ENCODE measurements at places on chromosomes 4 and X.

DNA sequence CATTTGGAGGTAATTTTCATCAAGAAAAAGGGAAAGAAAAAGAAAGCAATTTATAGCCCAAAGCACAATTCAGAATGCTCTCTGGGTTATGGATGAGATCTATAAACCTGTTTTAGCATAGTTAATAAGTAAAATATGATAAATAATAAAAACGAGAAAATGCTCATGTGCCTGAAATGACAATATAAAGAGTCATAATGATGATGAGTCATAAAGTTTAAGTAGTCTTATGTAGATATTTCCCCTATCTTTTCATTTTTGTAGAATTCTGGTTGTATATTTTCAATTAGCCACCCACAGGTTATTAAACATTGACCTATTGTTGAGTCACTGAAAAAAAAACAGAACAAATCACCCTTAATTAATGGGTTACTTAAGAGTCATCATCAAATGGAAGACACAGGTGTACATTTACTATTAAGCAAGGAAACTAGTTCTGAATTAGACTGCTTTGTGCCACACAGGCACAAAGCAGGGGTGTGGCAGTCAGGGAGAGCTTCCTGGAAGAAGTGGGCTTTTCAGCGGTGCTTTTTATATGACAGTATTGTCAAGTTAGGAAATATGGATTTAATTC lies 29.3 kb downstream of the BEND4 start:
- DNase-seq, result no peak

DNA sequence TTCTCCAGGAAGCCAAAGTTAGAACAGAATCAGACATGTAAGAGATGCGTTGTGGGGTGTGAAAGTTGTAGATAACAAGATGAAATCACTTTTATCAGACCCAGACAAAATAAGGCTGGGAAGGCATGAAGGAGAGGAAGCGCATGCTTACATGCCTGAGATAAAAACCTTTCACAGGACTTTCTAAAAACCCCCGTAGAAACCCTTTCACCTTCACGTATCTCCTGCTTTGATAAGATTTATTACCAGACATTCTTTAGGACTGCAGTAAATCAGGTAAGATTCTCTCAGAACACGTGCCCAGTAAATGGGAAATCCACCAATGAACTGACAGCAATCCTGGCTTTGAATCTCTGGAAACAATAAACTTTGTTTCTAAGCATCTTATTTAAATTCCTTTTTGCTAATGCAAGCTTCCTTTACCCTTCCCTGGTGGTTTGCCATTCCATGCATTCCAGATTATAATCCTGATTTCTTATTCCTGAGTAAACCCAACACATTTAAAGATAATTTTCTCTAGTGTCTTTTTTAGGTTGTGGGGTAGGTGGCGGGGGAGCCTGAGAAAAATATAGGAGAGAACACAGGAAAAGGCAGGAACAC lies 254.6 kb upstream of the LDB2 start:
- DNase-seq, result no peak

DNA sequence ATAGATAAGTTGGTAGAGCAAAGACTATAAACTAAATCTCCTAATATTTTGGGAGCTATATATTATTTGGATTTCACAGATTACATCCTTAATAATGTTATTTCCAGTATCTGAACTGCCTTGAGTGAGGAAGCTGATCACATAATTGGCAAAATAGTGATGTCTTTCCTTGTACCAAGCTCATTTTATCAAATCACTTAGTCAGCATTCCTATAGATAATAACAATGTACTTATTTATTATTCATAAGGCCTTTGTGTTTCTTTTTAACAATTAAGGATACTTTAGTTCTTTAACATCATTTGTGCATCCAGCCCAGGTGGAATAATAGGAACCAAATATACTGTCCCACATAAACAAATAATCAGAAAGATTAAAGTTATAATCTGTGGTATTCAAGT lies 1093.6 kb downstream of the PCDH18 start:
- DNase-seq, result no peak

- no peak for DNase-seq
Measured at GRCh38 chr4:154029171-154029570, 240.3 kb upstream of the SFRP2 start.

DNA sequence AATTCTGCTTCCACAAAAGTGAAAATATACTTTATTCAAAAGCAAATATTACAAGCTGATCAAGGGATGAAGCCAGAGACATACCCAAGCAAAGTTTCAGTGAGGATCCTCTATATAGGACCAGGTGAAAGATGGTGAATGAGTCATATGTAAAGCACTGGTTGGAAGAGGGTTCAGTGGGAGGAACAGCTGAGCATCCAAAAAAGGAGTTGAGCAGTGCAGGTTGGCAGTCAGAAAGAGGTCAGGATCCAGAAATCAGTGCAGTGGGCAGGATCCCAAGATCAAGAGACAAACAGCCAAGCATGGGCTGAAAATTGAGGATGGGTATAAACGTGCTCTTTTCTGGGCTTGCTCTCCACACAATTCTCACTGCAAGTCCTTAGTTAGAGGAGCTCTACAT lies 30.3 kb downstream of the OTC start:
- no peak for DNase-seq

GRCh38 chr4:52957220-52957686 lies 95.1 kb downstream of the RASL11B start:
- DNase-seq, result no peak

DNA sequence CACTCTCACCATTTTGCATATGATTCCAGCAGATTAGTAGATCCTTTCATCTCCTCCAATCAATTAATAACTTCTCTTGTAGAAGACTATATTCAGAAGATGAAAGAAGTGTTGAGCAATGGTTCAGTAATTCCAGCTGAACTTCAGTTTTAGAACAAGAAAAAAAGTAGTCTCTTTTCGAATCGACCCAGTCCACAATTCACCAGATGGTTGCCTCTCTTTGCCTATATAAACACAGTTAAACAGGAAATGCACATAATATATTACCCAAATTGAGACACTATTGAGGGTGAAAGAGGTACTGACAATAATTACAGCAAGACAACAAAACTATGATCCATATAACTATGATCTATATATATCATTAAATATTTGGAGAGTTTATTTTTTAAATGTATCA lies 16.8 kb upstream of the FAM241A start:
- no peak for DNase-seq

DNA sequence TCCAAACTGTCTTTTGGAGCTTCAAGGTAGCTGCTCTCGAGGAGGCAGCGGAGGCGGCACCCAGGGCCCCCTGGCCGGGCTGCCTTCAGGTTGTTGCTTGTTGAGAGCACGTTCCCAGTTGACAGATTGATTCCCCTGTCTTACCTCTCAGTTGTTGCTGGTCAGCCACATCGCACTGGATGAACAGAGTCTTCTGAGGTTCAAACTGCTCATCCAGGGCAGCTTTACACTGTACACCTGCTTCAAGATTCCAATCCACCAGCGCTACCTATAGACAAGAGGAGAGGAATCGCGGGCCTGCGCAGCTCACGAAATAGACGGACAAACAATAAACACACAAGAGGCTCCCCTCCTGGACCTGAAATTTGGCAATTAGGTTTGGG lies 497 bp downstream of the HPGD start:
- peak; percentile 68 for DNase-seq

DNA sequence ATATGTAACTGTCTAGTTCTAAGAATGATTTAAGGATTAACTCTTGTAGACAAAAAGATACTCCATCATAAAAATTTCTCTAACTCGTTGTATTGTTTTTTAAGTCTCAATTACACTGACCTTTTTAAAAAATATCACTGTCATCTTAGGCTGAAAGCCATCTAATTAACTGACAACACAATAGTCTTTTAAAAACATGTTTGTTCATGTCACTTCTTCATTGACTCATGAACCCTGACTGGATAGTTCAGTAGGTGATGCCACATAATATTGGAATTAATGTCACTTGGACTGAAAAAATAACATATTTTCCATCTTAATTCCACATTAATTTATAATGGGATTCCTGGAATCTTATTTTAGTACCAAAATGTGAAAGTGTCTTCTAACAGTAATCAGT lies 179.3 kb downstream of the ADGRL3 start:
- DNase-seq, result no peak

GRCh38 chr4:137278431-137278830 lies 253.9 kb downstream of the PCDH18 start:
- no peak for DNase-seq

DNA sequence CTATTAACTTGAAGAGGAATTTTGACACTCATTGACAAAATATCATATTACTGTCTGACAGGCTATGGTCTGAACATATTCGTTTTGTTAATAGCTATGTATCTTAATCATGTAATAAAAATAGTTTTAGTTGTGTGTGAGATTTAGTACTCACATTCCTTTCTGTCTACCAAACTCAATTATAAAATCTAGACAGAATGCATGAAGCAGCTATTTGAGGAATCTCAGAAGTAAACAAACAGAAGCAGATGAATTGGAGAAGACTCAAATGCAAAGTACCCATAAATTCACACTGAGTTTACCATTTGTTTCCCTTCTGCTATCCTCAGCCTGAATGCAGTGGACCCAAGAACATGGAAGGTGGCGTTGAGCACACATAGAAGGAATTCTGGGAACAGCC lies 841.6 kb upstream of the AADAT start:
- DNase-seq, result no peak

DNA sequence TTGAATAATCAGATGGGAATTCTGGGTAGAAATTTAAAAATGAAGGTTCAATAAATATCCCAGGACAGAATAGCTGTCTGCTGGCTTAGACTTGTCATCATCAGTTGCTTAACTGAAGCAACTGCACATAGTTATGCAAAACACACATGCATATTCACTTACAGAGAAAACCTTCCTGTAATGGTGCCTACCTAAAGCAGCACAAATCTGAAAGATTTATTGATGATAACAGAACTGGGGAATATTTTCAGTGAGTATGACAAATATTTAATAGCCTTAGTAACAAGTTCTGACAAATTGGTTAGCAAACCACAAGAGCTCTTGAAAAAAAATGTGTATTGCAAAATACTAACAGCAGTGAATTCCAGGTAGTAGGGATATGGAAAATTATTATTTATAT lies 606.8 kb upstream of the BOD1L1 start:
- DNase-seq, result no peak

DNA sequence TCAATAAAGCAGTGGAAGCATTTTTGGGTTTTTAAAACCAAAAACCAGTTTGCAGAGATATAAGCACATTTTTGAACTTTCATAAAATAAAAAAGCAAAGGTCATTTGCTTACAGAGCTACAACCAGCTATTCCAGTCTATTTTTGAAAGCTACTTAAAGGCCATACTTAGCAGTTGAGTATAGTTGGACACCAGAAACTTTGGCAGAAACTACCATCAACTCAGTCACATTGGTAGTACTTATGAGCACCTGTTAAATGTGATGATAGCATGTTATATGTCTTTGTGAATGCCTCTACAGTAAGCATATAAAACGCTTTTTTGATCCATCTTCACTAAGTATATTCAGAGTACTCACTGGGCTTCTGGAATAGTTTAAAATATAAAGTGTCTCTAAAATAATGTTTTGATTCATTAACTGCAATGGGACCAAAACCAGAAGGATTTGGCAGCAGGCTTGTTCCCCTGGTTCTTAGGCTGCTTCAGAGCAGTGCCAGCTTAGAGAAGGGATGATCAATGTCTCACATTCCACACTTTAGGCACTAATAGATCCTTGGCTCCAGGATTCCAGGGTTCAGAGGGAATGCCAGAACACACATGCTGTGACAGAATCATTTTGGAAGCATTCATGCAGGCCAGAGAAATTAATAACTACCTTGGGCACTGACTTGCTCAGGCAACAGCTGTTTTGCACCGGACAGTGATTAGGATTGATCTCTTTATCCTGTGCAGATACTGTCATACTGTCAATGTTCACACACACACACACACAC lies 103.9 kb downstream of the IQCM start:
- DNase-seq, result no peak

Measured in Right ventricle myocardium inferior (tissue), 1 donor.